ENCODE measurements at places on chromosomes 3 and 15.
A peak's percentile ranks its signal among the peaks of the same experiment; 100 is the strongest.

DNA sequence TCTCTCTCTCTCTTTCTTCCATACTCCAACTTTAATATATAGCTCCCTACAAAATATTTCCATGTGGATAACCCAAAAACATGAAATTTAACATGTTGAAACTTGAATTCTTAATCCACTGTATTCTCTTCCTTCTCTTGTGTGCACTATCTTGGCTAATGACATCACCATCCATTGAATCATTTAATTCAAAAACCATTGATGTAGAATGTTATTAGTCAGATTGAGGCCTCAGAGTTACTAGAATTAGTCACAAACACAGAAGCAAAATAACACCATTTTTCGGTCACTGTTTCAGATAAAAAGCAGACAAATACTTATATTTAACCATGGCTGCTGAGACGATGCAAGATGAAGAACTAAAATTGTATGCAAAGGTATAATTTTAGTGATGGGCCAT is 256.9 kb upstream of the LRRC3B start:
- DNase-seq, result no peak

GRCh38 chr3:123660141-123660675 is 75.4 kb upstream of the HACD2 start:
- DNase-seq, result no peak

DNA sequence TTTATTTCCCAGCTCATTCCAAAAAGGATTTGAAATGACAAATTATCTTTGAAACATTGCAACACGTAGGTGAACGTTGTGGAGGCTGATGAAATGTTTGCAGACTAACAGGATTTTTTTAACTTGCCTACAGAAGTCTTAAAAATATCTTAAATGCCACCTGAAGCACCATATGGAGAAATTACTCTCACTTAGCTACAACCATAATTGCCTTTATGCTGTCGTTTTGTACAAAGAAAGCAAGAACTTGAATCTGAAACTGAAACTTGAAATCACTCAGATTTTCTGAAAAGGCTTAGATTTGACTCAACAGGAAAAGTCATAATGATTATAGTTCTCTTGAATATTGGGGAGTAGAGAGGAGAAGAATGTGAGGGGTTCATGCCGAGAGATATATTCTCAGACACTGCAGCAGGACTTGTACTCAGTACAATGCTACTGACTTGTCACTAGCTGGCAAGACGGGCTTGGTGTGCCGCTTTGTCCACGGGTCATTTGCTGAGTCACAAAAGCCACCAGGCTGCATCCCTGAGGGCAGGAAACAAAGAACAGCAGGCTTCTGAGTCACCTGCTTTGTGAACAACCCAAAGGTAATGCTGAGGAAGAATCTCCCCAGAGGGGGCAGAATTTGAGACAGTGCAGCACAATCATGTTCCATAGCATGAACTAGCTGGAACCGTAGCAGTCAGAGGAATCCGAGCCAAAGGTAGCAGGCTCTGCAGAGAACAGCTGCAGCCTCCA is 7.1 kb upstream of the FMN1 start:
- DNase-seq, result peak; percentile 51

- DNase-seq, result no peak
These were observed 39.3 kb downstream of the MEGF11 start for GRCh38 chr15:66214246-66214645.

GRCh38 chr3:160781402-160781801 is 25.4 kb downstream of the PPM1L start:
- DNase-seq, result no peak

DNA sequence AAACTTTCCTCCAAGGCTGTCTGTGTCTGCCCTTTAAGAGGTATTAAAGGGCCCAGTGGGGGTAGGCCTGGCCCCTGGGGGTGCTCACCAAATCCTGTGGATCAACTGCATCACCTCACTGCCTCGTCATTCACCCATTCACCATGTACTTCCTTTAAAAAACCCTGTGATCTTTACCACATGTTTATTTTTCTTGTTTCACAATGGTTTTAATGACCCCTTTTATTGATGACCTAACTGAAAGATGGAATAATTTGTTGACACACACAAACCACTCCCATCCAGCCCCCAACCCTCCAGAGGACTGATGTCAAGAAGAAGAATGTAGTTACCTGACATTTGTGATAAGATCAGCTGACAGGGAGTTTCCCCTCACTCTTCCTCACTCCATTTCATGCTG is 40.8 kb downstream of the KCNAB1 start:
- no peak for DNase-seq

GRCh38 chr3:111668888-111669488 is 73.8 kb upstream of the ZBED2 start:
- DNase-seq, result no peak

DNA sequence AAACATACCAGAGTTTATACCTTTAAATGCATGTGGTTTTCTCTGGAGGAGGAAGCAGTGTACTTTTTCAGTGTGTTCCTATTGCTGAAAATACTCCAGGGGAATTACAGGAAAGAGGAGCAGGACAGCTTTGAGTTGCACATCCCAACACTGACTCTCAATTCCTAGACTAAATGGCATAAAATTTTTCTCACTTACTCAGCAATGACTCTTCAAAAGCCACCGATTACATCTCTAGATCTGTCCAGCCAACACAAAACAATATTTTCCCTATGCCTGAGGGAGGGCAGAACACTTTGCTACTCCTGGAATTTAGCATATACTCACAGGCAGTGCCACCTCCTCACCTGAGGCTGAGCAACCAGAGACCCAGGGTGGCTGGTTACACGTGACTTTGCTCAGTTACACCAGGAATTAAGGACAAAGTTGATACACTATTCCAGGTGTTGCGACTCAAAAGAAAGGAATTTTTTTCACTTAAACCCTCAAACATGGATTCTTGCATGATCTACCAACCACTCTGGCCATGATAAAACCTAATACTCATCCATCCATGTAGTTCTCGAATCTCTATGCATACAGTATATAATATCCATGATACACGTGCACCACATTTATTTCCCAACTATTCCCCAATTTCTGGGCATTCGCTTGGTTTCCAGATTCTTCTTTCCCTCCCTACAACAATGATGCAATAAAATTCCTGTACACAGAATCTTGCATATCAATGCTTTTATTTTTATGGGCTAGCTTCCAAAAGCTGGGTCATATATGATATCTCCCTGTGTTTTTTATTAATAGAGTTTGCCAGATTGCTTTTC is 194.6 kb downstream of the THRB start:
- no peak for DNase-seq

GRCh38 chr3:22364851-22365250 is 613.8 kb upstream of the ZNF385D start:
- DNase-seq, result no peak

DNA sequence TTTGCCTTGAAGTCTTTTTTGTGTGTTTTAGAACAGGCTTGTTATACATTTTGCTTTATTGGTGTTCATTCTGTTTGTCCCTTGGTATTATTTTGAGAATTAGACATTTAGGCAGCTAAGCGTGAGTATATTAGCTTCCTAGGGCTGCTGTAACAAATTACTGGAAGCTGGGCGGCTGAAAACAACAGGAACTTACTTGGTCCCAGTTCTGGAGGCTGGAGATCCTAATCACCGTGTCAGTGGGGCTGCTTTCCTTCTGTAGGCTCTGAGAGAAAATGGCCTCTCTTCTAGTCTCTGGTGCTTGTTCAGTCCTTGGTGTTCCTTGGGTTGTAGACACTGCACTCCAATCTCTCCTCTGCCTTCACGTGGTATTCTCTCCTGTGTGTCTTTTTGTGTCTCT is 142.3 kb downstream of the KLHL25 start:
- DNase-seq, result no peak

DNA sequence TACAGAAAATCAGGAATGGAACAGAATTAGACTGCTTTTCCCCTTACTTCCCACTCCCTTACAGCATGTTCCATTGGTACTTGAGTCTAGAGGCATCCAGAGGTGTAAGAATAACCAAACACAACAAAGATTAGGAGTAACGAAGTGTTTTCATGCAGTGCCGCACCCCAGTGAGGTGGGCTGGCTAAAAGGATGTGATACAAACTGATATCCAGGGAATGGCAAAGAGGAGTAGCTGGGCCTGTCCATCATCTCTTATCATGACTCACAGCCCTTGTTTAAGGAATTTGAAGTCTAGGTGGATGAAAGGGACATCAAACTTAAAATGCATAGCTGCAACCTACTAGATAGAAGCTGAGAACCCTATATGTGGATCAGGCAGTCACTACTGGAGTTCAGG is 16.4 kb downstream of the SCG5 start:
- DNase-seq, result no peak

- DNase-seq, result no peak
These were observed 38.6 kb downstream of the ACAA1 start for GRCh38 chr3:38098376-38098723.

GRCh38 chr15:72193836-72194396 is 3.7 kb downstream of the GRAMD2A start:
- DNase-seq, result no peak

DNA sequence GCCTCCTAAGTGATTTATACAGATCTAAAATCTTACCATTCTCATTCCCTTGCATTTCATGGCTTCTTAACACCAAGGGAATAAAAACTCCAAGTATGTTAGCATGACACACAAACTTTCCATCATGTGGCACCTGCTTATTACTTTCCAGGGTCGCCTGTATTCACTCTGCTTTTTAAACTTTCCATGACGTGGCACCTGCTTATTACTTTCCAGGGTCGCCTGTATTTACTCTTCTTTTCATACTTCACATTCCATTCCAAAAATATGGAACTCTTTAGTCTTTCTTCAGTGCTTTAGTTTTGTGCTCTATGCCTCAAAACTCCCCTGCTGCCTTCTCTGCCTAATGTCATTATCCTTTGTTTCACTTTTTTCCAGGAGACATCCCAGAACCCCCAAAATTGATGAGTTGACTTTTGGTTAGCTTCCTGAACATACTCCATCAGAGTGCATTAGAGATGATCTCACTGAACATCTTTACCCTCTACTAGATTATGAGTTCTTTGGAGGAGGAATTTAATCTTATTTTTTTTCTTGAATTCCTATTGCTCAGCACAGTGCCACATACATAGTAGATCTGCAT is 47.0 kb downstream of the CALML4 start:
- DNase-seq, result no peak

GRCh38 chr3:156563900-156564682 is 9.2 kb upstream of the SSR3 start:
- no peak for DNase-seq

- DNase-seq, result no peak
These were observed 195.4 kb downstream of the OPA1 start for GRCh38 chr3:193788189-193788991.

DNA sequence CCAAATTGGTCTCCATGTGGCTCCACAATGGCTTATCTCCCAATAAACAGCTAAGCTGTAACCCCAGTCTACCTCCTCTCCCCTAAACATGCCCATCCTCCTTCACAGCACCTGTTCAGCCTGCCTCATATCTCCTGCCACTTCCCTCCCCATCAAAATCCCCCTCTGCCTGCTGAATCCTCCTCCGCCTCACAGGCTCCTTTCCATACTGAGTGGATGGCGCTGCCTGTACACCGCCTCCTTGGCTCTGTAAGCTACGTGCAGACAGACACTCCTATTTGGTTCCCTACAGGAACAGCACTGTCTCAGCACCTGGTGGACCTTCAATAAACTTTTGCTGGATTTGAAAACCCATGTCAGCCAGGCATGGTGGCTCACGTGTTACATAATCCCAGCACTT is 53.7 kb downstream of the ADCY5 start:
- DNase-seq, result no peak

DNA sequence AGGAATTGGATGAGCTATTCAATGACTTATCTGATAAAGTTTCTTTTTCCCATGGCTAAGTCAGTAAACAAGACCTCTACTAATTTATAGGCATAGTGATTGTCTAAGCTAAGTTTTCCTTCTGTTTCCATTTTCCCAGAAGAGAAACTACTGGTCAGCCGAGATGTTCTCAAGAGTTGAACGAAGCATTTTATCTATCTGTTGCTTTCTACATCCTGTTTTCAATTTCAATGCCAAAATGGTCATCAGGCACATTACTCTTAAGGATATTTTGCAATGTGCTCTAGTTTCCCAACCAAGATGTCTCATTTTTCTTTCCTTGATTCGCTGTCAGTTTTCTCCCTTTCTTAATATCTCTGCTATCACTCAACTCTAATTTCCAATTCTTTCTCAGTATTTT is 228.7 kb downstream of the MBNL1 start:
- no peak for DNase-seq

GRCh38 chr15:70742928-70743327 is 20.4 kb downstream of the UACA start:
- no peak for DNase-seq

DNA sequence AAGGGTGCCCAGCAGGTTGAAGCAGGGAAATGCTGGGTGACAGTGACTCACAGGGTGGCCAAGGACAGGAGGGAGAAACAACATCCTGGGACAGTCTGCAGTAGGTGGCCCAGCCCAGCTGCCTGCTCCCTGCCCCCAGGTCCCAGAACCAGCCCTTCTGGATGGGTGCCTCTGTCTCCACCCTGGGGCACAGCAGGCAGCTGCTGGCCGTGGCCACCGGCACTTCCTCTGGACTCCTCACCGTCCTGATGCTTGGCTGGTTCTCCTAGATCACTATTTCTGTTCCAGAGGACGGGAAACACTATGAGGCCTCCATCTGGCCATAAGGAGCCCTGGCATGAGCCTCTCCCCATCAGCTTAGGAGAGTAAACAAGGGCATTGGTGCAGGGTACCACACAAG is 258.9 kb downstream of the XXYLT1 start:
- no peak for DNase-seq

DNA sequence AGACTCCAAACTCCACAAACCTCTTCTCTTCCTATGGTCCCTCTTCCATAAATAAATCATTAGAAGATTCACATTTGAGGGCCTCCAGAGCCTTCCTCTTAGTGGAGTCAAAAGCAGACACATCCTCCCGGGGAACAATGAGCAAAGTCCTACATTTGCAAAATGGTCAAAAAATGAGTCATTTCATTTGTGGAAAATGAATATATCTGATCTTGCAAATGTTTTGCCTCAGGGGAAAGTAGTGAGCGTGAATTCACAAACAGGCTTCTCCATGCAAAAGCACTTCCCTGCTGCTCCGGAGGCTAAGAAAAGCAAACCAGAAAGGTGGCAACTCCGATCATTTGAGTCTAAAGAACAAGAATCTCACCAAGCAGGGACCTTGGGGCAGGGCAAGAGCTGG is 86.7 kb upstream of the IQSEC1 start:
- DNase-seq, result no peak
